ENCODE measurements at places on chromosomes 16 and 17.
A peak's percentile ranks its signal among the peaks of the same experiment; 100 is the strongest.

DNA sequence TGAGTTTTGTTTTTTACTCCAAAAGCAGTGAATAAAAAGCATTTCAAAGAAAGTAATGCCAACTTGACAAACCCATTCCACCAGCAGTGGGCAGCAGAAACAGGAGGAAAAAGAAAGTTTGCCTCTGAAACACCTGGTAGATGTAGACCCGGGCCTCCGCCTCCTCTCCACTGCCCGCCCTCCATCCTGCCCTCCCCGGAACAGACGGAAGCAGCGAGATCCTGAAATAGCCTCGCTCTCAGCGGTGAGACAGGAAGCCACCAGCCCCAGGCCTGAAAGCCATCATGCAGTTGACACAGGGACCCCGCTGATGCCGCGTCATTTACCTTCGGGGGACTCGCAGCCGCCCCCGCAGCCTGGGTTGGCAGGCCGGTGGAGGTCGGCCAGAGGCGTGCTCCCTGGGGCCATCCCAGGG lies 67.8 kb downstream of the C16orf78 start:
- no peak for DNase-seq

- no peak for DNase-seq
Measured at GRCh38 chr16:88977812-88978607, 1.0 kb upstream of the CBFA2T3 start.

DNA sequence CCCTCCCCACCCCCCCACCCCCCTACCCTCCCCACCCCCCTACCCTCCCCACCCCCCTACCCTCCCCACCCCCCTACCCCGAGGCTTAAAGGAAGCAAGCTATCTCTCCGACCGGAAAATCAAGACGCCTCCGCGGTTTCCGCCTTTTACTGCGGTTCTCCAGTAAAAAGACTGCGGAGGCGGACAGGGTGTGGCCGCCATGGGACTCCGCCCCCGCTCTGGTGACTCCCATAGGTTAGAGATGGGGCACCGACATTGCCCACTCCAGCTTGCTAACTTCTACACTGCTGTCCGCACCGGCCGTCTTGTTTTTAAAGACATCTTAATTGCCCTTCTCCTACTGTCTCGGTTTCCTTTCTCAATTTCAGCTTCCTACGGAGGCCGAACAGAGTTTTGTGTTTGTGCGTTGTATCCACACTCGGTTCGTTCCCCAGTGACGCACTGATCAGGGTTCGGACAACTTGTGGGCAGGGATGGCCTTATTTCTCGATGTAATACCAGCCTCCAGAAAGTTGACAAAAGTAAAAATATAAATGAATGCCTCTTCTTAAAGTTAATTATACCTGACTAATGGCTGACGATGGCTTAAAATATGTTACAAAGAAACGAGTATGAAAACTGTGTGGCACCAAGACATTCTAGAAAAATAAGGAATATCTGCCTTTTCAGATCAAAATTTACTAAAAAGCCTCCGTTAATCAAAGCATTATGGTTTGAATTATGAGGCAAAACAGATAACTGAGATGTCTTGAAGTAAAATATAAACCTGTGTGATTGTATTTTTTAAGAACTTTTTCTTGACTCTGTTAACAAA lies 1.1 kb upstream of the ZNF200 start:
- DNase-seq: no peak

DNA sequence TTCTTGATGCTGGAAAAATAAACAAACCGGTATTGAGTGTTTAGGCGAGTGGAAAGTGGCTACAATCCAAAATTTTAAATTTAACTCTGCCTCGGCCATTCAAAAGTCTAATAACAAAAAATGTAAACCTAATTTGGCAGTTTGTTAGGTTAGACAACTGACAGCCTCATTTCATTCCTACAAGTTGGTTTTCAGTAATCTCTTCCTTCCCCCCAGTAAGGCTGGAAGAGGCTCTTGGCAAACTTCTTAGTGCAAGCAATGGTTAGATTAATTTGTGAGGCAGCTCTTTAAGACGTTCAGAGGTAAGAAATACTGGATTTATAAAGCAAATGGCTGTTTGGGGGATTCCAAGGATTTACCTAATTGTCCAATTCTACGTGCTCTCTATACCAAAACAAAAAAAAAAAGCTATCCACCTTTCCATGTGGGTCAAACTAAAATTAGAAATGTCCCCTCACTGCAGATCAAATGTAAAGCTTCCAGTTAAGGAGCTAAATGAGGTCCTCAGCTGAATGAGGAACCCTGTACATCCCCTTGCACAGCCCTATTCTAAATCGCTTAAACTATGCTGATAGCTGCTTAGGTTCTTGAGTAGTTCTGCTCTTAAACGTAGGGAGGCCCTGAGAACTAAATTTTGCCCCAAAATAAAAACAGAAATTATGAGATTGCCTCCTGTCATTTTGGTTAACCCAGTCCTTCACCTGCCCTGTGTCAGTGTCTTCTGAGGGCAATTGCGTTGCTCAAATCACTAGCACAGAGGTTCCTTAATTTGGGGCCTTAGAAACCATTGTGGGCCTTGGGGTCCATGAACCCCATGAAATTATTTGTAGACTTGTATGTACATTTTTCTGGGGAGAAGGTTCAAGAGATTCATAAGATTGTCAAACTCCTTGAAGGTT lies 2.9 kb downstream of the HEXIM1 start:
- no peak for DNase-seq

- DNase-seq: peak; percentile 37
Measured at GRCh38 chr16:83574388-83574787, 233.4 kb upstream of the HSBP1 start.

- DNase-seq: no peak
Measured at GRCh38 chr17:79108232-79108850, 33.7 kb downstream of the ENGASE start.

DNA sequence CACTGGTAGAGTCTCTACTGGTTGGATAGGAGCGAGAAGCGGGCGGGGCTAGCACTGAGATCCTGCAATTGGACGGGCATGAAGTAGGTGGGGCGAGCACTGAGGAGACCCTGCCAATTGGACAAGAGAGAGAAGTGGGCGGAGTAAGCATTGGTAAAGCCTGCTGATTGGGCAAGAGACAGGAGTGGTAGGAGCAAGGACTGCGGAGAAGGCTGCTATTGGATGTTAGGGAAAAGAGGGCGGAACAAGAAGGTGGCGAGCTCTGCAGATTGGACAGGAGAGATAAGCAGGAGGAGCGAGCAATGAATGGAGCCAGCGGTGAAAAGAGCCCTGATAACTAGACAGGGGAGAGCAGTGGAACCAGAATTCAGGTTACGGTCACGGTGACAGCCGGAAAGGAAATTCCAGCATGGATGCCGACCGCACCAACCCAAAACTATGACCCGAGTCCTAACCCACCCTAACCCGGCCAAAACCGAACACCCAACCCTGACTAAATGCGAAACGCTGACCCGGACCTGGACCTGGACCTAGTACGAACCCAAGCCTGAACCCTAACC lies 4.8 kb downstream of the SCGB1C2 start:
- DNase-seq: peak; percentile 25

GRCh38 chr17:65542610-65543009 lies 18.8 kb downstream of the AXIN2 start:
- no peak for DNase-seq

- no peak for DNase-seq
Measured at GRCh38 chr17:42361781-42362186, 26.5 kb downstream of the STAT3 start.

- DNase-seq: no peak
Measured at GRCh38 chr17:31089471-31089870, 5.3 kb upstream of the NF1 start.
